CD4-positive, CD25-positive, alpha-beta regulatory T cell (primary cell): ENCODE measurements at places on chromosomes 13 and 19.

DNA sequence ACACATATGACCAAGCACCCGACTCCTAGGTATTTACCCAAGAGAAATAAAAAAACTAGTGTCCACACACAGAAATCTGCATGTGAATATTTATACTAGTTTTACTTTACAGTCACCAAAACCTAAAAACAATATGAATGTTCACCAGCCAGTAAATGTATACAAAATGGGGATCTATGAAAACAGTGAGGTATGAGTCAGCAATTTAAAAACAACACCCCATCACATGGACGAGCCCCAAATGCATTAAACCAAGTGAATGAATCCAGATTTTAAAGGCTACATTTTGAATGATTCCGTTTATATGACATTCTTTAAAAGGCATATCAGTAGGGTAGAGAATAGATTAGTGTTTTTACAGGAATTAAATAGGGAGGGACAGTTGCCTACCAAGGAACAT, 22.1 kb downstream of the SIGLEC7 start:
- H3K36me3 ChIP-seq: no peaks in the 10 kb centered on the region
- H3K27me3 ChIP-seq: no peaks in the 10 kb centered on the region
- no peak overlapping the region for H3K27ac ChIP-seq
- H3K4me3 ChIP-seq: no peak overlapping the region
- no peak for DNase-seq

DNA sequence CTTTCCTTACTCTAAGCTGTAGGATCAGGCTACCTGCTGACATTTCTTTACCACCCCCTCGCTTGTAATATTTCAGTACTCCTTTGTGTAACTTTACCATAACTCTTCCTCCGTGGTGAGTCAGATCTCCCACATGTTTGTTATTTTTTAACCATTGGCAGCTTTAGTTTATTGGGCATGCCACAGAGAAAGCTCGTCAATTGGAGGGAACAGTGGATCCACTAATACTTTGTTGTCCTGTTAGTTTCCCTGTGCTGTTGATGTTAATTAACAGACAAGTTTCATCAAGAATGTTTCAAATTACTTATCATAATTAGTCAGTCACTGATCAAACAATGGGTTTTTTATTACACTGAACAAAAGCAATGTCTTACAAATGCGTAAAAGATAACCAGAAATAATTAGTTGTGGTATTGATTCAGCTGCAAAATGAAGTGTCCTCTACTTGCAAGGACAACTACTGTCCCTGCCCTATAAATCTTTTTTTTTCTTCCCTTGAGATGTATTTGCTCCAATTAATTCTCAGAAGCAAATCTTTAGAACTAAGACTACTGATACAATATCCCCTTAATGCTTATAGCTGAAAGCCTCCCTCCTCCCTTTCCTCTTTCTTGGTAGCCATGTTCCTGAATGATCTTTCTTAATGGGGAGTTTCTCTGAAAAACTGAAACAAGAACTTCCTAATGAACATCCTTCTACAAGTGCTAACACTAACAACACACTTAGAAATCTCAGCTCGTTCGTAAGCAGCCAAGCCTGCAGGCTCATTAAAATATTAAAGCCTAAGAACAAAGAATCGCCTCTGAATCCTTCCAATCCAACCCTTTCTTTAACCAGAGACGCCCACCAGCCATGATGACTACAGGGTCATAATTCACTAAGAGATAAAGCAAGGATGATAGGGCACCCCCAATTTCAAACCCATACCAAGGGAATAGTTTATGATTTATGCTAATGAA, 22.2 kb downstream of the EFNB2 start:
- no peak overlapping the region for H3K4me3 ChIP-seq
- DNase-seq: no peak
- H3K27me3 ChIP-seq: no peaks in the 10 kb centered on the region
- no peak overlapping the region for H3K27ac ChIP-seq

DNA sequence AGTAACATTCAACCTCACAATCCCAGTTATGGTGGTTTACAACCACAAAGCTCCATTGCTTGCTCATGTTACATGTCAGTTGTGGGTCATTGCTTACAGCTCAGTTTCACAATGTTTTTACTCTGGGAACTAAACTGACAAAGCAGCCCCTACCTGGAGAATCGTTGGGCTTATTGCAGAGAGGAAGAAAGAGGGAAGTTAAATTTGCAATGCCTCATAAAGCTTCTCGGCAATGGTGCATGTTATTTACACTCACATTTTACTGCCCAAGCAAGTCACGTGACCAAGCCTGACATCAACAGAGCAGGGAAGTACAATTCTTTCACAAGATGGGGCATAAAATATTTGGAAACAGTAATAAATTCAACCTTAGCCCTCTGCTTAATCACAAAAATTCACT, 441.6 kb downstream of the TDRD3 start:
- no peaks in the 10 kb centered on the region for H3K4me1 ChIP-seq
- H3K27me3 ChIP-seq: no peaks in the 10 kb centered on the region
- no peak overlapping the region for H3K4me3 ChIP-seq
- H3K36me3 ChIP-seq: no peaks in the 10 kb centered on the region
- H3K27ac ChIP-seq: no peak overlapping the region

- H3K4me3 ChIP-seq: no peak overlapping the region
- no peaks in the 10 kb centered on the region for H3K36me3 ChIP-seq
- no peaks in the 10 kb centered on the region for H3K27me3 ChIP-seq
- no peak for DNase-seq
- no peak overlapping the region for H3K27ac ChIP-seq
Observed at GRCh38 chr13:37736045-37736444, 133.5 kb downstream of the TRPC4 start.

DNA sequence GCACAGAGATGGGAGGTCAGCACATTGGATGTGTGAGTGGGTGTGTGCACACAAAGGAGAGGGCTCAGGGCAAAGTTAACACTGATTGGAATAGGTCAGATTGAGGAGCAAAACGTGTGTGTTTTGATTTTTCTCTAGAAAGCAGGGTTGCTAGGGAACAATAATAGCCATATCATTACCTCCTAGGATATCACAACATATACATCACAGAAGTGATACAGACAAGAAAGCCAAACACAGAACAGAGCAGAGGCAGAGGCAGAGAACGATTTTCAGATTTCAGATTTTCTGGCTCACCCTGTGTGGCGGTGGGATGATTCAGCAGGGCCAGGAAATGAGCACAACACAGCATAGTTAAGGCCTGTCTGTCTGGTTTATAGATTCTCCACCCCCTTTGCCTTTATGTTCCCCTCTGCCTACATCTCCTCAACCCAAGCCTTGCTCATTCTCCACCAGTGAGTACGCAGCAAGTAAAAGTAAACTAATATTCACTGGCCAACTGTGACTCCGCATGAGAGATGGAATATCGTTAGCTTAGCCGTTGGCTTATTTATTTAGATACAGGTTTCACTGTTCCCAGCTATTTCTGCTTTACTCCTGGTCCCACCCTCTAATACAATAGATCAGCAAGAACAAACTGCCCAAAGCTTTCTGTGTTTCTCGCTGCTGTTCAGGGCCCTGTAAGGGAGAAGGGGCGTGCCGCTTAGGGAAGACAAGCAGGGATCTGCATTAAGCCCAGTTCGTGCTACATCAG, 182.7 kb upstream of the TSC22D1 start:
- H3K27ac ChIP-seq: no peak overlapping the region
- H3K27me3 ChIP-seq: no peaks in the 10 kb centered on the region
- H3K36me3 ChIP-seq: no peaks in the 10 kb centered on the region
- DNase-seq: no peak
- H3K4me3 ChIP-seq: no peak overlapping the region
